HepG2 (cell line): ENCODE measurements at places on chromosomes 4 and X.

DNA sequence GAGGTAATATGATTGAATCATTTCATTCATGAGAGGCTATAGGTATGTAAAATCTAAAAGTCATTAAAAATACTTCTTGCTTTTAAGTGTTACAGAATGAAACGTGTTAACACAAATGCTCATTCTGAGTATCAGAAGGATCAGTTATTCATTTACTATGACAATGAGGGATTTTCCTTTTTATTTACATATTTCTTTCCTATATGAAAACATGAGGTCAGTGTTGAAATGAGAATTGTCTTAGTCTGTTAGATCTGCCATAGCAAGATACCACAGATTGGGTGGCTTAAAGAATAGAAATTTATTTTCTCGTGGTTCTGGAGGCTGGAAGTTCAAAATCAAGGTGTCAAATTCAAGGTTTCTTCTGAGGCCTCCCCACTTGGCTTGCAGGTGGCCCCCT lies 181.2 kb downstream of the ARHGAP10 start:
- H3K36me3 ChIP-seq = no peaks in the 10 kb centered on the region
- no peaks in the 10 kb centered on the region for H3K27me3 ChIP-seq
- H3K4me3 ChIP-seq = no peak overlapping the region
- no peaks in the 10 kb centered on the region for H3K4me1 ChIP-seq

GRCh38 chr4:2827071-2827873 lies 16.4 kb upstream of the ADD1 start:
- no peaks in the 10 kb centered on the region for H3K27me3 ChIP-seq
- H3K4me1 ChIP-seq = no peaks in the 10 kb centered on the region
- H3K4me3 ChIP-seq = no peak overlapping the region
- peaks cover 21% of the 10 kb centered on the region for H3K36me3 ChIP-seq
- DNase-seq = no peak

DNA sequence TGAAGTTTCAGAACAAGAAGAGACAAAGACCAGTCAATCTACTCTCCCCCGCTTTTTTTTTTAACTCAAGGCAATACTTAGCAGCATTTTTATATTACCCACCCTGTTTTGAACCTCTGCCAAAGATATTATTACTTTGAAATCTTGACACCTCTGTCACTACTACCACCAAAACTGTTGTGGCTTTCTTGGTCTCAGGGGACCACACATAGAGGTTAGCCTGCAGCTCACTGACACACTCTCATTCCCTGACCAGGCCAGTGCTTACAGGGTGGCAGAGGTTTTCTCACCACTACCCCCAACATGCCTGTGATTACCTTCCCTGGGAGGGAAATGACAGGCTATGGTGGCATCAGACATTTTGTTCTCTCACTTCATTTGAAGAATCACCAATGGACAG lies 137.4 kb upstream of the STIM2 start:
- no peak for DNase-seq
- no peaks in the 10 kb centered on the region for H3K36me3 ChIP-seq
- H3K27ac ChIP-seq = no peak overlapping the region

GRCh38 chr4:87058356-87059073 lies 123.7 kb downstream of the AFF1 start:
- H3K27me3 ChIP-seq = no peaks in the 10 kb centered on the region
- H3K4me3 ChIP-seq = no peak overlapping the region
- no peak for DNase-seq
- peaks cover 19% of the 10 kb centered on the region for H3K36me3 ChIP-seq
- H3K27ac ChIP-seq = no peak overlapping the region

- no peaks in the 10 kb centered on the region for H3K27me3 ChIP-seq
- H3K4me1 ChIP-seq = no peaks in the 10 kb centered on the region
- no peak overlapping the region for H3K4me3 ChIP-seq
- no peak overlapping the region for H3K27ac ChIP-seq
- H3K36me3 ChIP-seq = no peaks in the 10 kb centered on the region
These were observed 422.1 kb downstream of the BCOR start for GRCh38 chrX:39675619-39676018.
